Nephron progenitor cell (in vitro differentiated cells): ENCODE measurements at places on chromosomes 3 and 15.

- DNase-seq: peak; percentile 21
These were observed 53.0 kb upstream of the MME start for GRCh38 chr3:155026999-155027591.

- no peak for DNase-seq
These were observed 647 bp downstream of the HMG20A start for GRCh38 chr15:77421370-77421700.

- DNase-seq: no peak
These were observed 113.8 kb downstream of the AKAP13 start for GRCh38 chr15:85494048-85494777.

GRCh38 chr3:112007633-112008032 is 8.9 kb downstream of the TAGLN3 start:
- no peak for DNase-seq

DNA sequence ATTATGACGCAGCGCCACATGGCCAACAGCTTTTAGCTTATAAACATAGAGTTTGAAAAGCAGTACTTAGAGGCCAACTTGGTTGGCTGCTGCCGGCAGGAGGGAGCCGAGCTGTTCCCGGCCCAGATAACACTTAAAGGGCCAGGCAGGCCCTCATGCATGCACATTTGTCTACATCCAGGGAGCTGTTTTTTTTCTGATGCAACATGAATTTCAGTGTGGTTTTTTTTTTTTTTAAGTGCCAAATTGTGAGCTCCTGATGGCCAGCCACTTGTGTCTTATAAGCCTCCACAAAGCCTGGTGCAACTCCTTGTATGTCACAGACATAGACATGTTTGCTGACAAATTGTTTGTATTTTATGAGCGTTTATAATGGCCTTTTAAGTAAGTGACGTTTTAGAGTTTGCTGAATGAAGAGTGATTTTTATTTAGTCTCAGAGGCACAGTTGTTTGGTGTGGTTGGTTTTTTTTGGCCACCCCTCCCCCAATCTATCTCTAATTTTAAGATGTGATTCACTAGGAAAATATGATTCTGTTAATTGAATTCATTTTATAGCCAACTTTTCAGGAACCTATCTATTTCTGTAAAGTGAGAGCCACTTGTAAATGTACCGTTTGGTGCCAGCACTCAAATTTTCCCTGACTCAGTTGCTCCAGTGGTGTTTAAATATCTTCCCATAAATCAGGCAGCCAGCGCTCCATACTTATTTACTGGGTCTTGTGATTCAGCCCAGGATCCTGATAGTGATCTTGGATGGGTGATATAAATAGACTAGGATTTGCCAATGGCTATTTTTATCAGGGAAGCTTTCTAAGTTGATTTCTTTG is 134.3 kb downstream of the VGLL4 start:
- DNase-seq: peak; percentile 34

GRCh38 chr3:123584284-123584987 is 417 bp downstream of the HACD2 start:
- DNase-seq: peak; percentile 70

DNA sequence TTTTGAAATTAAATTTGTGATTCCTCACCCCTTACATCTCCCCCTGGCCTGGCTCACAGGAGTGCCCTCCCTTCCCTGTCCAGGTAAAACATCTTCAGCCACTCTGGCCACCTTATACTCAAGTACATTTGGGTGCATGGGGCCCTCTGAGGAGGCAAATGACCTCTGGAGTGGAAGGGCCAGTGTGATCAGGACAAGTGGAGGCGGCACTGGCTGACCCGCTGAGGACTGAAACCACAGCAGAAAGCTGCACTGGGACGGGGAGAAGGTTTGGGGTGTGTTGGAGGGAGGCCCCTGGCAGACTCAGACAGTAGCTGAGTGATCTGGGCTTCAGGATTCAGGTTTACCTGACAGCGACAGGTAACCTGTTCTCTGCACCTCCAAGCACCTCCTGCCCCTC is 24.2 kb downstream of the HES1 start:
- DNase-seq: no peak

GRCh38 chr3:175307642-175308041 is 448.5 kb downstream of the NAALADL2 start:
- DNase-seq: no peak

DNA sequence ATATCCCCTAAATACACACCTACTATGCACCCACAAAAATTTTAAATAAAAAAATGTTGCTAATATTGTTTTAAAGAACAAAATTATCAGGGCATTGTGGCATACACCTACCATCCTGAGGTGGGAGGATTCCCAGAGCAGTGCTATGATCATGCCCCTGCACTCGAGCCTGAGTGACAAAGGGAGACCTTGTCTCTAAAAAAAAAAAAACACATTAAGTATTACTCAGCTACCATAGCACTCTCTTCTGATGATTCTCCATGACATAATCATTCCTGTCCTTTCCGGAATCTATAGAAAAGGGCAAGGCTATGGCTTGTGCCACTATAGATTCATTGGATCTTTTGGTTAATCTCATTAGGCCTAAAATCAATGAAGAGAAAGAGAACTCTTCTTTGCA is 77.4 kb downstream of the ACAP2 start:
- no peak for DNase-seq

- DNase-seq: no peak
These were observed 33.6 kb upstream of the ZBTB38 start for GRCh38 chr3:141334627-141335250.

- no peak for DNase-seq
These were observed 89.5 kb upstream of the IQSEC1 start for GRCh38 chr3:13162549-13163320.

DNA sequence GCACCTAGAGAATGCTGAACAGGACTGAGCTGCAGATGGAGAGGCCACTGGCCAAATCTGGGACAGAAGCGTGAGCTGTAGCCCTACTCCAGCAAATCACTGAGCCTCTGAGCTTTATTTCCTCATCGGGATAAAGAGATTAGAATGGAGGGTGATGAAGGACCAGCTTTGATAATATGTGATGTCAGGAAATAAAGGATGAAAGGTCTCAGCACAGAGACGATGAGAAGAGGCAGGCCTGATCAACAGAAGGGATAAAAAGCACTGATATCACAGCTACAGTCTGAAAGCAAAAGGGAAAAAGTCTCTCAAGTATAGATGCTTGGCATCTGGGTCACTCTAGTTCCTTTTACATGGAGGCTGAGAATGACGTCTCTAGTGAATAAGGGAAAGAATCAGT is 70.0 kb downstream of the DHX30 start:
- no peak for DNase-seq

GRCh38 chr3:53074366-53074696 is 28.5 kb upstream of the SFMBT1 start:
- no peak for DNase-seq
